ENCODE measurements at places on chromosomes 5 and 9. TPM values are rescaled to one million over a fixed set of nuclear protein-coding genes. Genes with fewer than 3 reads are reported as not detected.

SPOCK1 gene
- 15.8 TPM for total RNA-seq

ELAVL2 gene
- 0.04 TPM for total RNA-seq

PROB1 gene
- 0.19 TPM for total RNA-seq

CCDC183 gene
- total RNA-seq: 0.19 TPM

ZNF367 gene
- 5.3 TPM for total RNA-seq

SHB gene
- 40.8 TPM for total RNA-seq

ANKRD31 gene
- total RNA-seq: 0.06 TPM

ROPN1L gene
- 2.3 TPM for total RNA-seq

NUTM2G gene
- not detected for total RNA-seq

BTNL3 gene
- not detected for total RNA-seq

PCDHGB6 gene
- 0.09 TPM for total RNA-seq

TYRP1 gene
- 0.17 TPM for total RNA-seq

LMNB1 gene
- 53.6 TPM for total RNA-seq

CDH6 gene
- 0.07 TPM for total RNA-seq

LCN2 gene
- total RNA-seq: 3.4 TPM

PLPPR1 gene
- not detected for total RNA-seq

PCDHB16 gene
- total RNA-seq: 0.09 TPM

UGCG gene
- total RNA-seq: 24.5 TPM

TAF11L5 gene
- total RNA-seq: not detected

NTNG2 gene
- total RNA-seq: 1.2 TPM

SV2C gene
- not detected for total RNA-seq

DBH gene
- not detected for total RNA-seq

CDKN2B-AS1 gene
- total RNA-seq: not detected

PCDHB8 gene
- total RNA-seq: 0.28 TPM

NSMF gene
- total RNA-seq: 31.6 TPM

TBC1D2 gene
- 14.4 TPM for total RNA-seq

PLAA gene
- 39.8 TPM for total RNA-seq

PCDHGB7 gene
- total RNA-seq: 0.03 TPM

TAF1L gene
- not detected for total RNA-seq

NXNL2 gene
- 0.70 TPM for total RNA-seq

SH2D3C gene
- total RNA-seq: 0.08 TPM

SLC36A3 gene
- not detected for total RNA-seq

AQP3 gene
- 28.3 TPM for total RNA-seq

SH3GL2 gene
- 0.07 TPM for total RNA-seq

AMBP gene
- 7.1 TPM for total RNA-seq

JAKMIP2 gene
- not detected for total RNA-seq
